ENCODE measurements at places on chromosomes 16 and 17. TPM values are rescaled to one million over a fixed set of nuclear protein-coding genes. Genes with fewer than 3 reads are reported as not detected.

DNA sequence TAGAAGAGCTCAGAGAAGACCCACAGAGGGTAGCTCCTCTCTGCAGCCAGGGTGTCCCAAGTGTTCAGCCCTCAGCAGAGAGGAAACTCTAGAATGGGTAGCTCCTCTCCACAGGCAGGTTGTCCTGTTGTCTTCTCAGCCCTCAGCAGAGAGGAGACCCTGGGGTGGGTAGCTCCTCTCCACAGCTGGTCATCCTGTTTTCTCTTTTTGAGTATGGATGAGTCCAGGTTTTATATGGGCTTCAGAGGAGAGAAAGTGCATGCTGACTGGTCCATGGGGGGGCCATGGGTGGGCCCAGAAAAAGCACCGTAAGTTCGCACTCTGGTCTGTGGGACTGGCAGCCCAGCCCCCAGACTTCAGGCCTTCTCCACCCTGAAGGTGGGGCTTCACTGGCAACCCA, 48.4 kb downstream of the ESRP2 start:
- no peak for DNase-seq

DNA sequence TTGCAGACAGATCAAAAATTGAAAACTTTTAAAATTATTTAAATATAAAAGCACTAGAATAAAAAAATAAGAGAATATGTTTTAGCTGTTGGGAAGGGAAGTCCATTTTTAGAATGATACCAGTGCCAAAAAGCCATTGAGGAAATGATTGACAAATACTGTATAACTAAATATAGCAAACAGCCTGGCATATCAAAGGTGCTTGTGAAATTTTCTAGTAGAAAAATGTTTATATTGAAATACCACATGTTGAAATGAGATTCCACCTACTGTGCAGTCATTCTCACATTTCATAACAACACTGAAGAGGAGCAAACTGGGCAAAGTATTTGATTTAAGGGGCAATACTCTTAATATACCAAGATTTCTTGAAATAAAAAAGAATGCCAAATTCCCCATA, 183.5 kb downstream of the PHKB start:
- DNase-seq = no peak

DNA sequence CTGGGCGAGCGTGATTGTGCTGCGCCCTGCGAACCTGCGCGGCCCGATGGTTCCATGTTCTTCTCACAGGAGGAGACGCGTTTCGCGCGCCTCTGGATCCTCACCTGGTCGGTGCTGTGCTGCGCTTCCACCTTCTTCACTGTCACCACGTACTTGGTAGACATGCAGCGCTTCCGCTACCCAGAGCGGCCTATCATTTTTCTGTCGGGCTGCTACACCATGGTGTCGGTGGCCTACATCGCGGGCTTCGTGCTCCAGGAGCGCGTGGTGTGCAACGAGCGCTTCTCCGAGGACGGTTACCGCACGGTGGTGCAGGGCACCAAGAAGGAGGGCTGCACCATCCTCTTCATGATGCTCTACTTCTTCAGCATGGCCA, 1.0 kb downstream of the FZD2 start:
- no peak for DNase-seq

GRCh38 chr17:6589266-6589946, 33.1 kb upstream of the PITPNM3 start:
- DNase-seq = no peak

GRCh38 chr16:88606148-88606757, 32.1 kb upstream of the IL17C start:
- no peak for DNase-seq

- no peak for DNase-seq
Observed at GRCh38 chr17:31472137-31472536, 80.7 kb downstream of the RAB11FIP4 start.

- no peak for DNase-seq
Observed at GRCh38 chr16:17228048-17228707, 242.6 kb downstream of the XYLT1 start.

DNA sequence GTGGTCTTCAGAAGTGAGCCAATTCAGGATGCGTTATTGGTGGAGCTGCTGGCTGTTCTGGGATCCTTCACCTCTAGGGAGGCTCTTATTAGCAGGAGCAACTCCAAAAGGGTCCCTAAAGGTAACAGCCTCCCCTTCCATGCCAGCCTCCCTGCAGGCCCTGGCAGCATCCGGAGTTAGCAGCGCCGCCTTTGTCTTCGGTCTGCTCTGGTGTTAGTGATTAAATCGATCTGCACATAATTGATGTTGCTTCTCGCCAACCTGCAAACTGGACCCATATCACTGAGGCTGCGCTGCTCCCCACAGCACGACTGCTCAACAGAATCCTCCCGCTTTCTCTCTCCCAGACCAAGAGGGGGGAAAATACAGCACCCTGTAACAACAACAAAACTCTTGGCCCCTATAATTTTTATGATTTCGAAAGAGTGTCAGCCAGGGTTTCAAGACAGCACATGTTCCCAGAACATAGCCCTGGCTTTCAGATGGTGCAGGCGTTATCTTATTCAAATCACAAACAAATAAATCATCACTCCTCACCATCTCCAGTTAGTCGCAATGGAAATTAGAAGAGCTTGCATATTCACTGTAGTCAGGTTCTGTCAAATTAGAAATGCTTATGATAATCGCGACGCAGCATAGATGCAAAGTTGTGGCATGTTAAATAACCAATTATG, 76.0 kb downstream of the IRX3 start:
- DNase-seq = no peak

DNA sequence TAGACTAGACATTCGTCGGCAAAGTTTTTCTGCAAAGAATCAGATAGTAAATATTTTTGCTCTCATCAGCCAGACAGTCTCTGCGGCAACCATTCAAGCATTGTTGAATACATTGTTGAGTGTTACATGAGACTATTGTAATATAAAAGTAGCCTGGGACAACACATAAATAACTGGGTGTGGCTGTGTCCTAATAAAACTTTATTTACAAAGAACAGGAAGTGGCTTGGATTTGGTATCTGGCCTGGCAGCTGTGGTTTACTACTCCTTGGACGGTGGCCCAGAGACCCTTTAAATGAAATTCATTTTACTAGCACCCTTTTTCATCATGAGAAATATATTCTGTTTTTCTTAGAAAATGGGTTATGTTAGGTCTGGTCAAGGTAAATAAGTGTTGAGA, 297.2 kb downstream of the WWOX start:
- DNase-seq = no peak

DNA sequence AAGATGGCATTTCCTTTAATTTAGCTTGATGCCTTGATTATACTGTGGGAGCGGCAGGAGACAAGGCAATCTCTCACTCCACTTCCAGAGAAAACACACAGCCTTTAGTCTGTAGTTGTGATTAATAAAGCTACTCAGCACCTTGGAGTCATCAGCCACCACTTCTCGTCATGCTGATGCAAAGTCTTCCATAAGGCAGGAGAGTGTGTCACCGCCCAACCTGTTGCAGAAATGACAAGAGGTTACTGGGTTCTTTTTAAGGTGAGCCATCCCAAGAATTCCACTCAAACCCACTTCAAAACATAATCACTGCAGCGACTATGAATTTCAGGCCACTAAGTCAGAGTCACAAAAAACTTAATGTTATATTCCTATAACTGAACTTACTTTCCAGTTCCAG, 223.9 kb upstream of the TOX3 start:
- DNase-seq = no peak

- DNase-seq = no peak
Observed at GRCh38 chr17:18332909-18333489, 17.9 kb downstream of the SMCR8 start.

DNA sequence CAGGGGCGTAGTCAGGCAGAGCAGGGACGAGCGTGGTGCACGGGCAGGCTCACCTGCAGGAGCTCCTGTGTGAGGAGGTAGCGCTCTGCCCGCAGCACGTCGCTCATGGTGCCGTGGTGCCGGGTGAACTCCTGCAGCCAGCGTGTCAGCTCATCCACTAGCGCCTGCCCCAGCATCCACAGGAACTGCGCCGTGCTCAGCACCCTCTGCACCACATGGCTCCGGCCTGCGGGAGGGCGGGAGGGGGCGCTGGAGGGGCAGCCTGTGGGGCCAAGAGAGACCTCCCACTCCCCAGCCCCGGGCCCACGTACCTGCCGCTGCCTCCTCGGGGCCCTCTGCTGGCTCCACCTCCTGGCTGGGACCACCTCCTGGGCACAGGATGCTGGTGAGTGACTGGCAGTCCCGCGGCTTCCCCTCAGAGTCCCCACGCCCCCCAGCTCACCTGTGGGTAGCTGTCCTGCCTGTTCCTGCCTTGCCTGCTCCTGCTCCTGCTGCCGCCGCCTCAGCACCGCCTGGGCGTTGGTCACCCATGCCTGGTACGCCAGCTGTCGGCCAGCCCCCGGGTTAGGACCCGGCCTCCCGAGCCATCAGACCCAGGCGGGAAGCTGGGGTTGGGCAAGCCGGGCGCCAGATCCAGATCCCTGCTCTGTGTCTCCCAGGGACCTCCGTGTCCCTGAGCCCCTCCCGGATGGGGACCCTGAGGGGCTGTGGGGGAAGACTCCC, 16.6 kb downstream of the CTU2 start:
- DNase-seq = no peak

GRCh38 chr17:40557531-40558299, 7.6 kb downstream of the CCR7 start:
- DNase-seq = no peak

- DNase-seq = no peak
Observed at GRCh38 chr16:16021020-16021419, 71.6 kb downstream of the ABCC1 start.

GRCh38 chr17:46984341-46984740, 5.3 kb upstream of the RPRML start:
- no peak for DNase-seq

GRCh38 chr16:86484240-86484639, 26.1 kb upstream of the FOXF1 start:
- no peak for DNase-seq

DNA sequence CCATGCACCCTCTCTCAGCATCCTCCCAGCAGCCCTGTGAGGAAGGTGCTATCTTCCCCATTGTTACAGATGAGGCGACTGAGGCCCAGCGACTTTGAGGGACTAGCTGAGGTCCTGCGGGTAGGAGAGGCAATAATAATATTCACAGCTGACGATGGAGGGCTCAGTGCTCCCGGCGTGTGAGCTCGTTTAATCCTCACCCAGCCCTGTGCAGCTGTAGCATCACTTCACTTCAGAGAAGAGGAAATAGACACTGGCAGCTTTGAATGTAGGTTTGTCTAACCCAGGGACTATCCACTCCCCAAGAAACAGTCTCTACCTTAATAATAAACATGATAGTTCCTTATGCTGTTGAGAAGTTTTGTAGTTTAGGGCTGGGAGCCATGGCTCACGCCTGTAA, 21.6 kb downstream of the LASP1 start:
- DNase-seq = no peak

DNA sequence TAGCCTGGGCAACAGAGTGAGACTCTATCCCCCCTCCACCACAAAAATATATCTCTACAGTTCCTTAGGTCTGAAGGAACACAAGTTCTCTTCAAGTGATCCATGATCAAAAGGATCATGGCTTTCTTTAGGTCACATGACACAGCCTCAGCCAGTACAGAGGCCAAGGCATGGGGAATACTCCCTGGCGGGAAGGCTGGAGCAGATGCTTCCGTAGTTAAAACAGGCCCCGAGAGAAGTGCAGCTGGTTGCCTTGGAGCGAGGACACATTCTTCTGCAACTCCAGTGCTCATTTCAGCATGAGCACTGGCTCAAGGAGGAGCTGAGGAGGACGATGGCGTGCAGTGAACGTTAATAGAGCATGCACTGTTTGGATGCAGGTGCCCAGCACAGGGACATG, 13.5 kb downstream of the CDIP1 start:
- no peak for DNase-seq

- DNase-seq = peak; percentile 4
Observed at GRCh38 chr17:63740464-63741142, 996 bp downstream of the STRADA start.

DNA sequence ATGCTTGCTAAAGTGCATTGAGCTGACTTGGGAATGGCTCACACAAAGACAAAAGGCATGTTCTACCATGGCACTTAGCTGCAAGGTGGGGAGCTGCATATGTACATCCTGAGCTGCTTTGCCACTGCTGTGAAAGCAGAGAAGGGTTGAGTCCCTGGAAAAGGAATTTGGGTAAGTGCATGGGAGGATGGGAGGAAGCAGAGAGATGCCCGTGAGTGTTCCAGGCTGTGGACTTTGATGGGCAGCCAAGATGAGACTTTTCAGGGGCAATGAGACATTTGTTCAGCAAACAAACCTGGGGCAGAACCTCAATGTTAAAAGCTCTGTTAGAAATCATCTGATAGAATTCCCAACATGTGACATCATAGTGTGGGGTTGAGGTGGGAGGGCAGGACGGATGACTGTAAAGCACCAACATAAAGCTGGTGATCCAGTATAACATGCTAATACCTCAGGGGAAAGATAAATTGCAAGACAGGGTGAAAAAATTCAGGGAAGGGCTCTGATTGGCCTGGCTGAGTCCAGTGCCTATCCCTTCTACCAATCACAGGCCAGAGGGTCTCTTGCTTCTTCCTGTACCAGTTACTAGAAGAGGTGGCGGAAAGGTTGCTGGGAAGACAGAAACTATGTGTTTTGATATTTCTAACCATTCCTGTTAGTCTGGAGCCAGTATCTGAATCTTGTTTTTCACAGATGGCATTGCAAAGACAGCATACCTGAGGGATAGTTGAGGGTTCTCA, 163.2 kb downstream of the UTP18 start:
- no peak for DNase-seq

DNA sequence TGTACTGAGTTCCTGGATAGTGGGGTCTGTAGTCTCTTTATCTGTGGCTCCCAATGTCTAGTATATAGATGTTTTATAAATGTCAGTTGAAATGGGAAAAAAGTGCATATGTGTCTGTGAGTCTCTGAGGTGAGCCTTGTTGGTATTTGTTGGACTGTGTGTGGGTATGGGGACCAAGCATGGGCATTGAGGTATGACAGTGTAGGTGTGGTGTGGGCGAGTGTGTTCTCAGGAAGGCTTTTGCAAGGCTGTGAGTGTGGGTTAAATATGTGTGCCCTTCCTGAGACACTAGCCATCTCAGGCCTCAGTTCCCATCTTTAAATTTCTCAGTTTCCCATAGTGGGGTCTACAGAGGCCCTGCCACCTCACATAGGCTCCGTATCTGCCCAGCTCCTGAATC, 440.2 kb upstream of the CCL2 start:
- DNase-seq = no peak

DNA sequence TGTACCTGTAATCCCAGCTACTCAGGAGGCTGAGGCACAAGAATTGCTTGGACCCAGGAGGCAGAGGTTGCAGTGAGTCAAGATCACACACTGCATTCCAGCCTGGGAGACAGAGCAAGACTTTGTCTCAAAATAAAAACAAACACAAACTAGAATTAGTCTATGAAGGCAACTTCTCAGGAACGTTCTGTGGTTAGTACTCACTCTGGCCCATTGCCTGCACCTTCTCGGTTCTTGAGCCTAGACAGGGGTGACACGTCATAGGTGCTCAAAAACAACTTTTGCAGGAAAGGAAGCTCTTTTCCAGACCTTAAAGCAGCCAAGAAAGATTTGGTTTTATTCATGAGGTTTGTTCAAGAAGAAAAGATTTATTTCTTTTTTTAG, 22.3 kb upstream of the CNOT1 start:
- DNase-seq = no peak

GRCh38 chr17:63116967-63117830, 151.2 kb downstream of the TANC2 start:
- DNase-seq = peak; percentile 74

ARHGAP44 gene
- polyA plus RNA-seq = 8.9 TPM

ABCC3 gene
- 11.8 TPM for polyA plus RNA-seq

TMEM106A gene
- polyA plus RNA-seq = 27.8 TPM

CRYM gene
- 10.4 TPM for polyA plus RNA-seq

PIRT gene
- polyA plus RNA-seq = 0.07 TPM

SPNS2 gene
- polyA plus RNA-seq = 32.3 TPM

PRR35 gene
- polyA plus RNA-seq = 6.6 TPM

KRTAP4-3 gene
- not detected for polyA plus RNA-seq

RAC3 gene
- polyA plus RNA-seq = 10.1 TPM

CCDC78 gene
- 2.0 TPM for polyA plus RNA-seq

TMEM186 gene
- 18.6 TPM for polyA plus RNA-seq

TLCD2 gene
- polyA plus RNA-seq = 6.7 TPM

CBLN1 gene
- 0.32 TPM for polyA plus RNA-seq

All from left kidney (tissue), 8 donors.